ENCODE measurements at places on chromosomes 16 and 17.

GRCh38 chr17:59466946-59467801, 98.2 kb upstream of the DHX40 start:
- no peak for DNase-seq

DNA sequence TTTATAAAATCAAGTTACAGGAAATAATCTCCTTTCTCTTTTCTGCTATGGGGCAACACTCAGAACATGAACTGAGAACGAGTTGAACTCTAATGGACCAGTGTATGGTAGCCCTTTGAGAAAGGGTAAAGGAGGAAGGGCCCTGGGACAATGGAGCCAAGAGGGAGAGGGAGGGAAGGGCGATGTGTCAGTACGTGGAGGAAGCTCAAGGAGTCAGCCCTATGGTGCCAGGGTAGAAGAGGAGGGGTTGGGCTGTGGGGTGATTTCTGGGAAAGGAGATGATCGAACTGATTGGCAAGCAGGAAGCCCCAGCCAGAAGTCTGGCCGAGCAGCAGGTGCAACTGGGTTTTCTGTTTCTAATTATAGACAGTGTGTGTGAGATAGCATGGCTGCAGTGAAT, 4.3 kb upstream of the WIPI1 start:
- no peak for DNase-seq

DNA sequence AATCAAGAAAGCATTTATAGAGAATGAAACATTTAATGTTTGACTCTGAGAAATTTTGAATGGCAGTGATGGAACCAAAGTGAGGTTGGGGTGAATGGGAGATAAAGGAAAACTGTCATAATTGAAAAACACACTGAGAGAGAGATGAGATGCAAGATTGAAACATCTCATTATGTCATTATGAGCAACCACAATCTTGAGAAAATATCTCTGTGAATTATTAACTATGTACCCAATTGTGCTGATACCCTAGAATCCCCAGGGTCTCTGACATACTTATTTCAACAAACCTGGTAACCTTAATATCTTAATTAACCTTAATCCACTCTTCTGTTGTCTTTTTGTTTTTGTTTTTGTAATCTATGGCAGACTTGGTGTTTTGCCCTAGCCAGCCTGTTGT, 143.5 kb upstream of the HLF start:
- DNase-seq: no peak

DNA sequence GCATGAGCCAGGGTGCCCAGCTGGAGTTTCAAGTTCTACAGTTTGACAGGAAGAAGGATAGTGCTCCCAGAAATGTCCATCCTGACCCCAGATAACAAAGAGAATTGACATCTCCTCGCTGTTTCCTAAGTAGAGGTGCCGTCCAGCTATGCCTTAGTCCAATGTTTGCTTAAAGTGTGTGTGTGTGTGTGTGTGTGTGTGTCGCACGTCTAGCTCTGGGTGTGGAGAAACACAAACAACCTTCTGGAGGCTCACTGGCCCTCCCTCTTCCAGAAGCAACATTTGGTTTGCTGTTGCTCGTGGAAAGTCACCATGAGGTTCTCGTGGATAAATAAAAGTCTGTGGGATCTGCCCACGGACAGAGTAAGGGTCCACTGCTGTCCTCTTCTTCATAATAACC, 22.1 kb downstream of the EMP2 start:
- DNase-seq: no peak

- DNase-seq: no peak
Measured at GRCh38 chr17:77501751-77502625, 361.2 kb downstream of the SEC14L1 start.

GRCh38 chr17:66364990-66365490, 62.6 kb downstream of the PRKCA start:
- no peak for DNase-seq

- DNase-seq: no peak
Measured at GRCh38 chr16:10921536-10922327, 20.5 kb downstream of the DEXI start.

GRCh38 chr16:65469116-65469515, 347.3 kb upstream of the CDH11 start:
- no peak for DNase-seq

GRCh38 chr17:57744195-57745170, 616 bp downstream of the CCDC182 start:
- no peak for DNase-seq

DNA sequence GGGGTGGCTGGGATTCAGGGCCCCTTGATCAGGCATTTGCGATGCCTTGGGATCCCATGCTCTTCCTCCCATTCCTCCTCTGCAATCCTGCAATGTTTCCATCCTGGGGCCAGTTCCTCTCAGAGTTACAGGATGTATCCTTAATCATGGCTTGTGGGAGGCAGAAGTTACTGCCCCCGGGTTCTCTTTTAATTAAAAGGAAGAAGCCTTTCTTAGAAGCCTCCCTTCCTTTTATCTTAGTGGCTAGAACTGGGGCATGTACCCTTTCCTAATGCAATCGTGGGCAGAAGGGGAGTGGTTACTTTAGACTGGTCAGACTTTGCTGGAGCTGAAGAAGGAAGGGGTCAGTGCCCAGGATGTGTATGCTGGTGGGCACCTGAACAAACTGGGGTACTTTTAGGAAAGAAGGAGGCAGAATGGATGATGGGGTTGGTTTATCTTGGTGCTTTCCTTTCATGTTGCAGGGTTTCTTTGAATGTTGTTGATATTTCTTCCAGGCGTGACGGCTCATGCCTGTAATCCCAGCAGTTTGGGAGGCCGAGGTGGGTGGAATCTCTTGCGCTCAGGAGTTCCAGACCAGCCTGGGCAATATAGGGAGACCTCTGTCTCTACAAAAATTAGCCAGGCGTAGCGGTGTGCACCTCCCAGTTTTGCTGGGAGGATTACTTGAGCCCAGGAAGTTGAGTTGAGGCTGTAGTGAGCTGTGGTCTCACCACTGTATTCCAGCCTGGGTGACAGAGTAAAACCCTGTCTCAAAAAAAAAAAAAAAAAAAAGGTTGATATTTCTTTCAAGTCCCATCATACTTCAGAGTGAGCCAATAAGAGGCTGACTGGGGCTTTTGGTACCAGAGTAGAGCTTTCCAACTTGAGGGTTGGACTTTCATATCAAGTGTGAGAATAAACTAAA, 13.2 kb upstream of the SPN start:
- DNase-seq: no peak

- DNase-seq: no peak
Measured at GRCh38 chr17:20039037-20039436, 29.9 kb downstream of the SPECC1 start.

- no peak for DNase-seq
Measured at GRCh38 chr16:25141648-25142047, 30.1 kb downstream of the LCMT1 start.

DNA sequence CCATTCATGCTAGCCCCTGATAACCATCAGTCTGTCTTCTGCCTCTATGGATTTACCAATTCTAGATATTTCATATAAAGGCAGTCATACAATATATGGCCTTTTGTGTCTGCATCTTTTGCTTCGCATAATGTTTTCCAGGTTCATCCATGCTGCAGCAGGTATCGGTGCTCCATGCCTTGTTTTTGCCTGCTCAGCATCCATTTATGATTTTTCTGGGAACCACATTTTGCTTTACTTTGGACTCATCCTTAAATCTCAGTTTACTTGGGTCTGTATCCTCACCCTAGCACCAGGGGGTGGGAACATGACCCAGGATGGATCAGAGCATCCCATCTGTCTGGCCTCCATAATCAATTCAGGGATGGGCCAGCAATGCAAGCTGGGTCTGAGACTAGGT, 325.7 kb downstream of the XYLT1 start:
- no peak for DNase-seq

DNA sequence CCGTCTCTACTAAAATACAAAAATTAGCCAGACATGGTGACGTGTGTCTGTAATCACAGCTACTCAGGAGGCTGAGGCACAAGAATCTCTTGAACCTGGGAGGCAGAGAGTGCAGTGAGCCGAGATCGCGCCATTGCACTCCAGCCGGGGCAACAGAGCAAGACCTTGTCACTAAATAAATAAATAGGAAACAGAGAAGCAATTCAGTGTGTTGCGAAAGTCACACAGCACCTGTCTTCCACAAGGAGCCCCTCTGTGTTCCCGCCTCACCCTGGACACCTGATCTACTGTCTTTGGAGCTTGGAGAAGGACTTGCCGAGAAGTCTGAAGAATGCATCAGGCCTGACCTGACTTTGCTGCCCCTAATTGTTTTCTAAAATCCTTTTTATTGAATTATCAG, 3.5 kb upstream of the CDH1 start:
- no peak for DNase-seq

DNA sequence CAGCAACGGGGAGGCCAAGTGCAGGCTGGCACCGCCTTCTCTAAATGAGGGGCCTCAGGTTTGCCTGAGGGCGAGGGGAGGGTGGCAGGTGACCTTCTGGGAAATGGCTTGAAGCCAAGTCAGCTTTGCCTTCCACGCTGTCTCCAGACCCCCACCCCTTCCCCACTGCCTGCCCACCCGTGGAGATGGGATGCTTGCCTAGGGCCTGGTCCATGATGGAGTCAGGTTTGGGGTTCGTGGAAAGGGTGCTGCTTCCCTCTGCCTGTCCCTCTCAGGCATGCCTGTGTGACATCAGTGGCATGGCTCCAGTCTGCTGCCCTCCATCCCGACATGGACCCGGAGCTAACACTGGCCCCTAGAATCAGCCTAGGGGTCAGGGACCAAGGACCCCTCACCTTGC, 18.5 kb downstream of the NGFR start:
- no peak for DNase-seq

DNA sequence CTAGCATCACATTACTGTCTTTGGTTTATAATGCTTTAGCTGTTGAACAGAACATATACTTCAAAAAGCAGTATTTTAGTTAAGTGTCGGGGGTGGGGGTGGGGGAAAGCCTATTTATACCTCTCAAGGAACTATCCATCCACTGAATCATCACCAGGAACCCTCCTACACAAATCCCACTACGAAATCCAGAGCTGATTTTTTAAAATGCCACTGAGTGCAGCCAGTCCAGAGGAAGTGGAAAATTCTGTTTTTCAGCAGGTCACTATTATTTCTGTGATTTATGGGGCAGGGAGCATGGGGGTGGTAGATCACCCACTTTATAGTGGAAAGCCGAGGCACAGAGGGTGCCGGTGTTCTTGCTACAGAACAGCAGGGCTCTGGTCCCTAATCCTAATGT, 284.1 kb downstream of the SOX9 start:
- DNase-seq: no peak

- DNase-seq: no peak
Measured at GRCh38 chr16:54123766-54124165, 162.8 kb downstream of the IRX3 start.

DNA sequence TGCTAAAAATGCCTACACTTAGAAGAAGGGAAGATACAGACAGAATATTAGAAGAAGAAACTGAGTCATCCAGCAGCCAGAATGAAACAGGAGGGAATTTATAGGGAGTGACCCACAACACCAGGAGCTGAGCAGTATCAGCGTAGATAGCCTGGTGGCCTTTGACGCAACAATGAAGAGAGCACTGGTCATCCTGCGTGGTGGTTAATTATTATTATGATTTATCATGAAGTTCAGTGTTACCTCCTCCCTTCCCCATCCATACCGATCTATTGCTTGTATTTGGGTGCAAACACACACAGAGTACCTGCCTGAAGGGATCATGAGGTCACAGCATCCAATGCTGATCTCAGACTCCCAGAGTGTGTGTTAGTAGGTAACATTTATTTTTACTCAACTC, 38.5 kb downstream of the ERCC4 start:
- DNase-seq: no peak

DNA sequence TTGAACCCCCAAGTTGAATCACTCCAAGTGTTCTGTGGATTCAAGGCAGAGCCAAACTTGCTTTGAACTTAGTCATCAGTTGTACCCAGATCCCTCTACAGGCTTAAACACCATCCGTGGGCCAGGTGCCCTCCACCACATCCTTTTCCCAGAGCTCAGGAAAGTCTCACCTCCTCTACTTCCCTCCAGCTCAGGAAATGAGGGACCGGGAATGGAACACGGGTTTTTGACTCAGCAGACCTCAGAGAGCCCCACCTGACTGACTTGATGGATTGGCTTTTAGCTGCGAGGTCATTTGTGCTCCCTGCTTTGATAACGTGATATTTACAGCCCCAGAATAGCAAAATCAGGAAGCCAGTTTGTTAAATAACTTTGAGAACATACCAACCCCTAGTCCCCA, 20.1 kb downstream of the GID4 start:
- DNase-seq: no peak

GRCh38 chr16:70726892-70727361, 41.1 kb upstream of the MTSS2 start:
- no peak for DNase-seq

Measured in astrocyte of the cerebellum (primary cell).